ENCODE measurements at places on chromosomes 11 and 22.

- DNase-seq = peak; percentile 54
These were observed 17.2 kb downstream of the SCGB1A1 start for GRCh38 chr11:62435846-62436660.

DNA sequence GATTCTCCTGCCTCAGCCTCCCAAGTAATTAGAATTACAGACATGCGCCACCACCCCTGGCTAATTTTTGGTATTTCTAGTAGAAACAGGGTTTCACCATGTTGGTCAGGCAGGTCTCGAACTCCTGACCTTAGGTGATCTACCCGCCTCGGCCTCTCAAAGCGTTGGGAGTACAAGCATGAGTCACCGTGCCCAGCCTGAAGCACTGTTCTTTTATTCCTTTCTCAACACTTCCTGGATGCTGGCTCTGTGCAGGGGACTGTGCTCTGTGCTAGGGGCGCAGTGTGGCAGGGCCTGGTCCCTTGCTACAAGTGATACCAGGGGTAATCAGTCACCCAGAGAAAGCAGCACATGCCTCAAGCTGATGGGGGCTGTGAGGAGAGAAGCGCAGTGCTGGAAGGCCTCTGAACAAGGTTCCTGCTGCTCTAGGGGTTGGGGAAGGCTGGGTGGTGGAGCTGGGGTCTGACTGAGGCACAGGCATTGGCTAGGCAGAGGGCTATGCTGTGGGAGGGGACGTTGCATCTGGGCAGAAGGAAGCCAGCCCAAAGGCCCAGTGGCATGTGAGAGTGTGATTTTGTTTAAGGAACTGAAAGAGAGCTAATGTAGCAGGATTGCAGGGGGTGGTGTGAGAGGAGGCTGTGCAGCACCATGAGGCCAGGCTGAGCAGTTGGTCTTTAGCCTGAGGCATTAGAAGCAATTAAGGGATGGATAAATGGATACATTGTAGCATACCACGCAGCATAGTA lies 42.5 kb downstream of the CABIN1 start:
- peak; percentile 73 for DNase-seq

DNA sequence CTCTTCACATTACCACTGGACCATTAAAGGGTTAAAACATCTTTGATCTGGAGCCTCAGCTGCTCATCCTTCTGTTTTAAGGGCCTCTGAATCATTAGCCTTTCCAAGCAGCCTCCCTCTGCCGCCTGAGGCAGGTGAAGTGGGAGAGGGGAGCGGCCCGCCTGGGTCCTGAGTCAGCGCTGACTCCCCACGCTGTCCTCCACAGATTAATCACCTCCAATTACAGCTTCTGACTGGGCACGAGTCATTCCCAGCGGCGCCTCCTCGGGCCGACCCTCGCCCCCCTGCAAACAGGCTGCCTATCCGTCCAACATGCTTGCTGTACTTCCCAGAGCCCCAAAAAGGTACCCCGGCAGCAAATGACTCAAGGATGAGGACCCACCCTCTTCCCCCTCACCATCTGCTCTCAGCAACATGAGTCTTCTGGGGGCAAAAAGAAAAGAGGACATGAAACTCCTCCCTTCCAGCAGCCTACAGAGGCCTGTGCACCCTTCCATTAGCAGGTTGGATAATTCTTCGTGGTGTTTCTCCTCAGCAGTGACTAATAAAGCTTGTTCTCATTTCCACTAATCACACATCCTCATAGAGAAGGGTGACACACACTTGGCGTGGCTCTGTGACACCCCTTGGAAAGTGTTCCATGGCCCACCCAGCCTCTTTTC lies 44.3 kb upstream of the JAM3 start:
- DNase-seq = no peak

DNA sequence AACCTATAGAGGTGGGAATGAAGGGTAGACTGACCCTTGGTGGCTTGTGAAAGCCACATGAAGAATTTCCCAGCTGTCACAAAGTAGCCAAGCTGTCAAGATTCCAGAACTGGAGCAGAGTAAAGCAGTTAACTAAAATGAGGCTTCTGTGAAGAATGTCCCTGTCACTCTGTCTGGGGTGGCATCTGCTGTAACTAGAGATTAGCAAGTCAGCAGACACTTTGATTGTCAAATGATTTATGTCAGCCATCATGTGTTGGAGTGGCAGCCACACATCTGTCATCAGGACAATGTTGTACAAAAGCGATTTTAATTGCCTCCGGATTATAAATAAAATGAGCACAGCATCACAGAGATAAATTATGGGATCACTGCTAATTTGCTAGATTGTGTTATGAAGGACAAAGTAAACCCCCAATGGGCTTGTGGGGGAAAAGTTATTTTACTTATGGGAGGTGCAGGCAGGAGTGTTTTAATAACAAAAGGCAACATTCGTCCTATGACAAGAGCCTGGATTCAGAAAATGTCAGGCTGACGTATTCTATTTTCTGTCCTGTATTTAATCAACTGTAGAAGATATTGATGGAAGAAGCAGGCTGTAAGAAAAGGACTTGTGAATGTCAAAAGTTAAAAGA lies 270.9 kb downstream of the FAM181B start:
- DNase-seq = no peak

DNA sequence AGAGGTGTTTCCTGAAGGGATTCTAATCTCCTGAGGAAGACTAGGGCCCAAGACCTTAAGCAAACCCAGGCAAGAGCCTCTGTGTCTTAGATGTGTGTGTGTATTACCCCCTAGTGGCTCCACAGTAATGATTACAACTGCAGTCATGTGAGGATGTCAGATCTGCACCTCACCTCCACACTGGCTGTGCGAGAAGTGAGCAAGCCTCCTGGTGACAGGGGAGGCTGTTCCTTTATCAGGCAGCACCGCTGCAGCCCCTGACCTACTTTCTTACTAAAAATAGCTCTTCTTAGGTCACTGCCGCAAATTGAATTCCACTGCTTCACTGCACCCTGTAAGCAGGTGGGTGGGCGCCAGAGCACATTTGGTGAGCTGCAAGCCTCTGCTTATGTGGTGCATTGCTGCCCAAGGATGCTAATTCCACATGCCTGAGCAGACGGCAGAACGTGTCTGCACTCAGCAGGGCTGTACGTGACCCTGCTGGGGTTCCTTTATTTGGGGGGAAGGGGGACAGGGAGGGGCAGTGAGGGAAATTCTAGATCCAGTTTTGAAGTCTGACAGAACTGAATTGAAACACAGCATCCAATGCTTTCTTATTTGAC lies 112.4 kb downstream of the KCNC1 start:
- no peak for DNase-seq

DNA sequence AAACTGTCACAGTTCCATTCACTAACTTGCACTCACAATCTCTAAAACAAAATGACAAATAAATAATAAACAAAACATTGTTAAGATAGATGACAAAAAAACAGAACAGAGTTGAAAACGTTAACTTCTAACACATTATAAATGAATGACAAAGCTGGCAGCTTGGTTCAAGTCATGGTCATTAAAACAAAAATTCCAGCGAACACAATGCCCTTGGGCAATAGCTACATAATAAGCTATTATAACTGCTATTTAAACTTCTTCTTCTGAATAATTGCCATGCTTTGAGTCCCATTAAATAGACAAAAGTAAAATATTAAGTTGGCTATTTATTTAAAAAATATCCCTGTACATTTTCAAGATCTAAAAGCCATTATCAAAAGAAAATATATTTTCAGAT lies 54.7 kb downstream of the PICALM start:
- DNase-seq = no peak

DNA sequence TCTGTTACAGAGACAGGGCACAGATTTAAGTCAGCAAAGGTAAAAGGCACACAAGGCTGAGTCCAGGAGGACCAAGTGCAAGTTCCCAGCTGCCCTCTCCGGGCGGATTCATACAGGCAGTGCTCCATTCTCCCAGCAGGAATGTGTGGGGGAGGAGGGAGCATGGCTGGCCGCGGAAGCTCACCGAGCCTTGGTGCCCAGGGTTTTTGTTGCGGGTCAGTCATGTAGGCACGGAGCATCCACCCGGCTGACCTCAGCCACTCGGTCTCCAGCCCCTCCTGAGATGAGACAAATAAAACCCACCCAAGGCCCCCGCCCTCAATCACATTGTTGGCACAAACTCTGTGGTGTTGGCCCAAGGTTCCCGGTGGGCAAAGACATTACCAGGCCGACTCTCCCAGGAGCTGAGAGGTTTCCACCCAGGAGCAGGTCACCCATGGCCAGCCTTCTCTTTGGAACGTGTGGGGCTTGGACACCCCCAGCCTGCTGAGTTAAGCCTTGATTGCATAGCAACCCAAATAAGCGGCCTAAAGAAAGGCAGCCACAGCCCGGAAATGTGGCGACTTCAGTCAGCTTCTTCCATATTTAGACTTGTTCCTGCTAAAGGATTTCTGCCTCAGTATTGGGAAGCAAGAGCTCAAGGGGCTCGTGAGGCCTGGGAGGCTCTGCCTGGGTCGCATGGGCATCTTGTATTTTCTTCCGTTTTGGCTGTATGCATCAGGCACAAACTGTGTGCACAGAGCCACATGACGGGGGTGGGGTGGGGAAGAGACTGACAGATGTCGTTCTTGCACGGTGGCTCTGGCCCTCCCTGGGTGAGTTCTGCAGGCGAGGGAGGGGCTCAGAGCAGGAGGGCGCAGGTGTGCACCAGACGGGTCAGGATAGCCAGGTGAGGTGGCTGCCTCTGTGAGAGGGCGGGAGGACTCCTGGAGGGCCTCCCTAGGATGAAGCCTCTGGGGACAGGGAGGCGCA lies 63.0 kb downstream of the ARHGAP8 start:
- no peak for DNase-seq

- no peak for DNase-seq
These were observed 18.8 kb upstream of the ACCSL start for GRCh38 chr11:44028816-44029506.

DNA sequence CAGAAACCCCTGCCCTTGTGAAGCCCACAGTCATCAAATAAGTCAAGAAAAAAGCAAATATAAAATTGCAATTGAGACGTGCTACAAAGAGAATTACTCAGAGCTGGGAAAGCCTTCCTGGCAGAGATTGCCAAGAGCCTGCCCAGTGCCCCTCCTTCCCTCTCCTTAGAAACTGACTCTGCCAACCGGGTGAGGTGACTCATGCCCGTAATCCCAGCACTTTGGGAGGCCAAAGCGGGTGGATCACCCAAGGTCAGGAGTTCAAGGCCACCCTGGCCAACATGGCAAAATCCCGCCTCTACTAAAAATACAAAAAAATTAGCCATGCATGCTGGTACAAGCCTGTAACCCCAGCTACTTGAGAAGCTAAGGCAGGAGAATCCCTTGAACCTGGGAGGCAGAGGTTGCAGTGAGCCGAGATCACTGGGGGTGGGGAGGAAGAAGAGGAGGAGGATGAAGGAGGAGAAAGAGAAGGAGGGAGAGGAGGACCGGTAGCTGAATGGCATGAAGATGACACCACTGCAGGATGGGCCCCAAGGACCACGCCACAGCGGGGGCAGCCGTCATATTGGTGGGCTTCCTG lies 76.1 kb upstream of the RTL6 start:
- no peak for DNase-seq

GRCh38 chr22:37501610-37502341 lies 15.6 kb upstream of the MFNG start:
- DNase-seq = no peak

GRCh38 chr11:45237711-45238315 lies 48.3 kb downstream of the SYT13 start:
- no peak for DNase-seq

GRCh38 chr11:19742588-19743292 lies 30.1 kb downstream of the NAV2 start:
- peak; percentile 51 for DNase-seq

GRCh38 chr11:19442554-19442910 lies 201.8 kb upstream of the E2F8 start:
- DNase-seq = no peak

DNA sequence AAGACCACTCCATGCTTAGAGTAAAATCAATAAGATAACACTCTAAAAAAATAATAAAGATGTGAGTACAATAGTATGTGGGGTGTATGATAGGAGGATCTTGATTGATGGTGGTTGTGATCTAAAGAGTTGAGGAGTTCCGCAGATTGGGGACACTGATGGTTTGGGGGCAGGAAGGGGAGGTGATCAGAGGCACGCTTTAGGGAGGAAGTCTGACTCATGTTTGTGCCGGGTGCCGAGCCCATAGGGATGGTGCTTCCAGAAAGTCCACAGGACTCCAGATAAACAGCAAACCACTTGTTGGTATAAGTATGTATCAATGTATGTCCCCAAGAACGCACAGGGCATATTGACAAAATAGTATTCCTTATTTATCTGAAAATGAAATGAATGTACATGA lies 27.5 kb downstream of the LINC01488 start:
- DNase-seq = no peak

GRCh38 chr11:73653996-73654395 lies 7.6 kb downstream of the PLEKHB1 start:
- no peak for DNase-seq

DNA sequence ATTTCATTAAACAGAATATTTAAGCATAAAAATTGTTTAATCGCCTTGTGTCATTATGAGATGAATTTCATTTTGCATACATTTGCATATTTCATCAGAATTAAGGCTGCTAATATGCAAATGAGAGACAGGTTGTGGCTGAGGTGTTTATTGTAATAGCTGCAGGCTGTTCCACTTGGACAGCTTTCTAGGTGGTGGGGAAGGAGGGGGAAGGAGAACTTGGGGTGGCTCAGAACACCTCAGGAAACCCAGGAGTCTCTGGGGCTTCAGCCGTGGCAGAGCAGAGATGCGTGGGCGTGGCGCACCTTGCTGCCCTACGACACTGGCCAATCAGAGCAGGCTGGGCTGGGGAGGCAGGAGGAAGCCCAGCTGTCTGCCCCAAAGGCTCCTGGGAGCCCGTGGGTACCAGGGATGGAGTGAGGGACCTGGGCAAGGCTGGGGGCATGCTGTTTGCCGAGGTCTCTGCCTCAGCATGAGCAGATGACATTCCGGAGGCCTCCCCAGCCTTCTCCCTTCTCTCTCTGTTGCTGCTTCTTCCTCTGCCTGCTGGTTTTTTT lies 542.9 kb downstream of the MN1 start:
- DNase-seq = no peak

GRCh38 chr11:94457118-94458029 lies 36.3 kb downstream of the MRE11 start:
- DNase-seq = no peak

Measured in RPMI8226 (cell line).